ENCODE measurements at places on chromosomes 5 and 9.
A peak's percentile ranks its signal among the peaks of the same experiment; 100 is the strongest.

GRCh38 chr5:65290677-65291076 is 191.0 kb downstream of the ADAMTS6 start:
- peak; percentile 13 for DNase-seq

GRCh38 chr9:33943389-33943788 is 105.3 kb downstream of the UBAP2 start:
- DNase-seq = no peak

- no peak for DNase-seq
Measured at GRCh38 chr5:90424245-90424644, 14.7 kb upstream of the CETN3 start.

GRCh38 chr5:67816456-67816855 is 399.1 kb upstream of the PIK3R1 start:
- DNase-seq = no peak

DNA sequence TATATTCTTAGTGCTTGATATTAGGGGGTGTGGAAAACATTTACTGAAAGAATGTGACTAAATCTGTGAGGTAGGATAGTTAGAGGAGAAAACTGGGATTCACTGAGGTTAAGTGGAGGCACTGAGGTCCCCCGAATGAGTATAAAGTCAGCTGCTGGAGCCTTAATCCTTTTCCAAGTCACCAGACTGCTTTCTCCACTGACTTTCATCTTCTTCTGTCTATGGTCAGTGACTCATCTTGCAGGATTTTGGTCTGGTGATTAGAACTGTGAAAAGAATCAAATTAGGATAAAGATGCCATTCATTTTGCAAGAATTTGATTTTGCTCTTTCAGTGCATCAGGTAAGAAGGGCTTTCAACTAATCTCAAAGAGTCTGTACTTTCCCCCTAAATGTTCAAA is 89.3 kb upstream of the ALDH1A1 start:
- DNase-seq = no peak

- peak; percentile 44 for DNase-seq
Measured at GRCh38 chr9:87862536-87863268, 20.0 kb upstream of the SPATA31E1 start.

DNA sequence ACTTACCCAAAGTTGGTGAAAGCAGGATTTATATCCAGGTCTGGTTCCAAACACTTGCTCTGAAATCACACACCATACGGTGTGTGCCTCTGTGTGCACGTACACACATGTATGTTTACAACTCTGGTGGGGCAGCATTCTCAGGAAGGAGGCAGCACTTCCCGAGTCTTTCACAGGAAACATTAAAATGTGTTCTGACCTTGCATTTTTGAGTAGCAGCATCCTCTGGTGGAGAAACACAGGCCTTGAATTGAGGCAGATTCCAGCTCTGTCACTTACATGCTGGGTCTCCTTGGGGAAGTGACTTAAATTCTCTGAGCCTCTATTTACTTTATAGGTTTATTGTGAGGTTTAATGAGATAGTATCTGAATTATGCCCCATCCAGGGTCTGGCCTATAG is 126.4 kb downstream of the RGS3 start:
- DNase-seq = no peak

GRCh38 chr5:102796498-102796897 is 41.4 kb downstream of the PAM start:
- DNase-seq = no peak

DNA sequence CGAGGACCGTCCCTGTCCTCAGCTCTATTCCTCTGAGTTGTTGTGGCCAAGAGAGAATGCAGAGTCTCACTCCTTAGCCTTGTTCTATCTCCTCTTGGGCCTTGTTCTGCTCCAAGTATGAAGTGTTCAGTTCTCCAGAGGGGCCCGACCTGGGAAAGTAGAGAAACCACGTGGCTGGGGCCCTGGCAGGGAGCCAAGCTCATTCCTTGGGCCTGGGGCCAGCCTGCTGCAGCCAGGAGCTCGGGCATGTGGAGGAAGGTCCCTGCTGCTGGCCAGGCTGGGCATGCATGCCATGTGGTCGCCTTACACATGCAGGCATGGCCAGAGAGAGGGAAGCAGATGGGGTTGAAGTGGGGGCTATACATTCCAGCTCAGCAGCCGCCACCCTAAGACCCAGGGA is 60.7 kb downstream of the COL27A1 start:
- DNase-seq = no peak

DNA sequence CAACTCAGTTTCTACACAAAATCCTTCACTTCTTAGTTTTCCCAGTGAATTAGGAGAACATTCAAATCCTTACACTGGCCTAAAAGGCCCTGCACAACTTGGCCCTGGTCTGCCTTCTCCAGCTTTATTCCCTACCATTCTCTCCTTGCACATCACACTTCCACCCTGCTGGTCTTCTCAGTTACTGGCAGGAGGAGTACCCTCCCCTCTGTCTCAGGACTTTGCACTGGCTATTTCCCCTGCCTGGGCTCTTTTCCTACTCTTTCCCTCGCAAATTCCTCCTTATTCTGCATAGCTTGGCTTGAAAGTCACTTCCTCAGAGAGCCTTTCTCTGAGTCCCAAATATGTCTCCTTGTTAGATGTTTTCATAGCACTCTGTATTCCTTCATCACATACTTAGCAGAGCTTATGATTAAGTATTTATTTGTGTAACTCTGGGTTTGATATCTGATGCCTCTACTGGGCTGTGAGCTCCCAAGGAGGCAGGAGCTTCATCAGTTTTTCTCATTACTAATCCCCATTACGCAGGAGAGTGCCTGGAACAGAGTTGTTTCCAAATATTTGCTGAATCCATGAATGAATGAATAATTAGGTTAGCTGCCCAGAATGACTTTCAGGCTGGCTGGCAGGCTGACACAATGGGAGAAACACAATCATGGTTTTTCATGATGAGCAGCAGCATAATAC is 159.8 kb upstream of the KLF9 start:
- DNase-seq = no peak

Measured in GM04504 (cell line).